ENCODE measurements at places on chromosomes 1 and 21.

DNA sequence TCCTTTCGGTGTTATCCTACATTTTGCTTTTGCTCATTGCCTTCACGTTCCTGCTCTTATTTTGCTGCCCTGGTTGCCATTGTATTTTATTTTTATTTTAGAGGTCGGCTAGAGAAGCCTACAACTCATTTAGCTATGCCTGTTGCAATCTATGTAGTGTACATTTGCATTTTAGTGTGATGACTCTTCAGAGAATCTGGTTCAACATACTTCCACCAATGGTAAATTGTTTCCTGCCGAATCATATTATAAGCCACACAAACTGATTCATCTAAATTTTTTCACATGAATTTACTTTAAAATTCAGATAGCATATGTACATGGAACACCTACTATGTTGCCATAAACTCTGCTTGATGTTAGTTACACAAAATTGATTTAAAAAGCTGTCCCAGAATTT lies 1596.9 kb downstream of the PLA2G4A start:
- no peak for DNase-seq

- DNase-seq, result no peak
These were observed 297.2 kb downstream of the OMA1 start for GRCh38 chr1:58249388-58249736.

- DNase-seq, result no peak
These were observed 79.2 kb upstream of the SAMD11 start for GRCh38 chr1:844472-845026.

DNA sequence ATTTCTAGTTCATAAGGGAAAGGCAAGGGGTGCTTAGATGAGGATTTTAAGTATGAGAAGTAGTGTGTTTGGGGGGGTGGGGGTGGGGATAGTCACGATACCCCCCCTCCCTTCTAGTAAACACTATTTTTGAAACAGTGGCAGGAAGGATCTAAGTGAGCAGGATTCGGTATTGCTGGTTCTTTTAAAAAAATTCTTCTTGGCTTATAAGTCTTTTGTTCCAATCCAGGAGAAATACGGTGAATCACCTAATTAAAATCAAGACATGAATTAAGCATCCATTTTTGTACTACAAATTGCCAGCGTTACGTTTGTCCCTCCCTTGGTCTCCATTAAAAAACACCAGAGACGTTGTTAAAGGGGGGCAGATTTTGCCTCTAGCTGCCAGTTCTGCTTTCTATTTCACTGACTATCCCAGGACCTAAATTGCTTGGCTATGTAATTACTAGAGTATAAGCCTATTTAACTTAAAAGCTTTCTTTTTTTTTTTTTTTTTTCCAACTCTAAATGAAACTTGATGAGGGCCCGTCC lies 911 bp downstream of the LMO4 start:
- no peak for DNase-seq

- DNase-seq, result no peak
These were observed 112.7 kb downstream of the HMCN1 start for GRCh38 chr1:185846672-185847444.

Measured in ascending aorta (tissue), 2 donors.